ENCODE measurements at places on chromosomes 4 and X.

DNA sequence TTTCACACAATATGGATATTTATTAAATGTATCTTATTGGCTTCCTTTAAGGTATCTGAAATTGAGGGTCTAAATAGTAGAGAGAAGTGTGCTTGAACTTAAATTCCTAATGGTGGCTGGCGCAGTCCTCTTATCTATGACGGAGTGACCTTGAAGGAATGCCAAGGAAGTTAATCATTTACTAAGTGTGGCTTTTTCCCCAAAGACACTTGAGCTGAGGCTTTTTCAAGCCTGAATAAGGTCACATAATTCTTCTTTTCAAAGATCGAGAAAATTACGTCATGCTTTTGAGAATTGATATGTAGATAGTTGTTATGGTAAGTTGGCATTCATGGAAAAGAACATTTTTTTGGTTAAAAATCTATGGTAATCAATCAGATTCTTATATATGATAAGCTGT lies 11.7 kb upstream of the PRPS2 start:
- DNase-seq: no peak

- no peak for DNase-seq
Observed at GRCh38 chrX:113586281-113586898, 745.8 kb upstream of the AMOT start.

GRCh38 chrX:103806862-103807474 lies 25.1 kb downstream of the RAB9B start:
- no peak for DNase-seq

DNA sequence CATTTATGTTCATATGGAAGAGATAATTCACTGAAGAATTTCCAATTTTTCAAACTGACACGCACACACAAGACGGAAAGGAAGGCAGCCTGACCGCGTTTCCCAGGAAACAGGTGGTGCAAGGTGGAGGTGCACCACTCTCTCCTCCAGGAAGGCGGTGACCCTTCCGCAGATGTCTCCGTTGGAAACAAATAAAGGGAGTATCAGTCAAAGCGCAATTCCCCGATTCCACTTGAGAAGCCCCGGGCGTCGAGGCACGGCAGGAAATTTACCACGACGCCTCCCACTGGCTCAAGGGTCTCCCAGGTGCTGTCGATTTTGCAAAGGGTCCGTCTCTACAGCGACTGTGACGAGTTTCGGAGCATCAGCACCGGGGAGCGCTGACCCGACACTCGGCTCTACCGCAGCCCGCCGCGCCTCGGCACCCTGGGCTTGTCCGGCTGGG lies 770 bp upstream of the TIGD2 start:
- DNase-seq: no peak

GRCh38 chr4:90757534-90758060 lies 630.4 kb downstream of the CCSER1 start:
- no peak for DNase-seq

DNA sequence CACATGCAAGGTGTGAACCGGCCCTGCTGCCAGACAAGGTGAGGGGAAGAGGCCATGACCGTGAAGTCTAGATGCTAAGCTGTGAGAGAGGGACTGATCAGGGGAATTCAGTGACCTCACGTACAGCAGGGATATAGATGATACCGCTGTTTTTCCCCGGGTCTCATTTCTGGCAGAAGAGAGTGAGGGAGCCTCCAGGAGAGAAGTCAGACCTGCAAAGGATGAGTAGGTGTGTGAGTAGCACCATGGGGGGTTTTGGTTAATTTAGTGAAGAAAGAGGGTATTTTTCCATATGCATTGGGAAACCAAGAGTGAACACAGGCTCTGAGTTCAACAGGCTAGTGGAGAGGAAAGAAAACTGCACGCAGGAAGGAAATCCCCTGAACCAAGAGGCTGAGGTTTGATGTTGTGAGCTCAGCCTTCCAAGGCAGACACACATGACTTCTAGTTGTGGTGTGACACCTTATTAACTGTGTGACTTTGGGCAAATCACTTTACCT lies 127.6 kb upstream of the GATB start:
- no peak for DNase-seq

GRCh38 chrX:82711457-82711856 lies 796.6 kb upstream of the POU3F4 start:
- no peak for DNase-seq

DNA sequence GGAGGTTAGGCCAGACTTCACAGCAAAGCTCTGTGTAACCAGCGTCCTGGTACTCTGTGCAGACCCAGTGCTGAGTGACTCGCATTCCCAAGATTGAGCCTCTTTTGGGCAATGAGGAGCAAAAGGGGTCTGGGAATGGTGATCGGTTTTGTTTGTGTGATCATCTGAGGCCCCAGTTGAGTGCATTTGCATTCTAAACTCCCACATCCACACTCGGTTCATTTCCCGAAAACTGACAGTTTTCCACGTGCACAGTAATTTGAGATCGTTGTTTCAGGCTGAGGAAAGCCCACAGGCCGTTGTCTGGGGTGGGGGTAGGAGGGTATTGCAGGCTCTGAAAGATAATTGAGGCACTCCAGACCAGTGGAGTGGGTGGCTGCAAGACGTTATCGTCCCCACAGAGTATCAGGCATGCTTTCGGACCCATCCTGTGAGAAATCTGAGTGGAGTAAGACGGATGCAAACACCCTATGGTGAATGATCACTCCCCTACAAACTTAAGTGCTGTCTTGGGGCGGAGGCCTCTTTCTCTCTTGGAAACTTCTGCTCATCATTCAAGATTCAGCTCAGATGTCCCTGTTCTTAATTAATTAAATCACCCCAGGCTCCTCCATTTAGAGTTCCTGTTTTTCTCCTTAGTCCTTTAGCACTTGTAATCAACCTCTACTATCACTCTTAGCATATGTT lies 96.1 kb downstream of the AFF1 start:
- DNase-seq: no peak

- DNase-seq: no peak
Observed at GRCh38 chr4:109365939-109366338, 63.5 kb upstream of the COL25A1 start.

DNA sequence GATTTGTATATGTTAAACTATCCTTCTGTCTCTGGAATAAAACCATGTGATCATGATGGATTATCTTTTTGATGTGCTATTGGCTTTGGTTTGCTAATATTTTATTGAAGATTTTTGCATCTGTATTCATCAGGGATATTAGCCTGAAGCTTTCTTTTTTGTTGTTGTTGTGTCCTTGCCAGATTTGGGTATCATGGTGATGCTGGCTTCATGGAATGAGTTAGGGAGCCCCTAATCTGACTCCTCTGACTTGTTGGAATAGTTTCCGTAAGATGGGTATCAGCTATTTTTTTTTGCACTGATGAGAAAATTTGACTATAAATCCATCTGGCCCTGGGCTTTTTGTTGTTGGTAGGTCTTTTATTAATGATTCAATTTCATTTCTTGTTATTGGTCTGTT lies 45.7 kb downstream of the ATP10D start:
- no peak for DNase-seq

DNA sequence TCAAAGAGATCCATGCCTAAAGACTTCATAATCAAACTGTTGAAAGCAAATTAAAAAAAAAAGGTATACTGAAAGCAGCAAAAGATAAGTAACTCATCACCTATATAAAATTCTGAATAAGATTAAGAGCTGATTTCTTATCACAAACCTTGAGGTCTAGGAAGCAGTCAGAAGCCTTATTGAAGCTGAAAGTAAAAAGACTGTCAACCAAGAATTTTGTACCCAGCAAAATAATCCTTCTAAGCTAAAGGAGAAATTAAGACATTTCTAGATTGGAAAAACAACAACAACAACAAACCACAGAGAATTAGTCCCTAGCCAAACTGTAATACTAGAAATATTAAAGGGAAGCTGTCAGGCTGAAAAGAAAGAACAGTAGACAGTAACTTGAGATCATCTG lies 622.9 kb downstream of the PCDH7 start:
- no peak for DNase-seq

- DNase-seq: no peak
Observed at GRCh38 chr4:53355930-53356521, 9.8 kb downstream of the SCFD2 start.

- no peak for DNase-seq
Observed at GRCh38 chrX:2320580-2321327, 180.0 kb downstream of the DHRSX start.

GRCh38 chr4:26248647-26249046 lies 72.2 kb upstream of the RBPJ start:
- peak; percentile 10 for DNase-seq

- DNase-seq: no peak
Observed at GRCh38 chr4:99960648-99961047, 10.6 kb upstream of the H2AZ1 start.

Data from NCI-H1436 (cell line).